ENCODE measurements at places on chromosomes 12 and 14.

DNA sequence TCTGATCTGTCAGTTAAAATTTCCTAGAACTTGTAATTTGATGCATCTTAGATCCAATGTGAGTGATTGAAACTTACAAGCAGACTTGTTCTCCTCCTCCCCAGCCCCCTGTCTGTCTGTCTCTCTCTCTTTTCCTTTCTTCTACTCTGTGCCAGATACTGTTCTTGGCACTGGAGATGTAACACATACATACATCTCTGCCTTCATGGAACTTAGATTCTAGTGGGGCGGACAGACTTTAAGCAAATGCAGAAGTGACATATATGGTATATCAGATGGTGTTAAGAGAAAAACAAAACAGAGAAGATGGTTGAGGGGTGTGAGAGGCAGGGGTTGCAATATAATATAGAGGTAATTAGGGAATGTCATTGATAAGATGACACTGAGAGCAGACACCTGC lies 6.6 kb downstream of the CHST11 start:
- DNase-seq: no peak

- DNase-seq: no peak
Measured at GRCh38 chr12:96241846-96242256, 47.7 kb downstream of the ELK3 start.

DNA sequence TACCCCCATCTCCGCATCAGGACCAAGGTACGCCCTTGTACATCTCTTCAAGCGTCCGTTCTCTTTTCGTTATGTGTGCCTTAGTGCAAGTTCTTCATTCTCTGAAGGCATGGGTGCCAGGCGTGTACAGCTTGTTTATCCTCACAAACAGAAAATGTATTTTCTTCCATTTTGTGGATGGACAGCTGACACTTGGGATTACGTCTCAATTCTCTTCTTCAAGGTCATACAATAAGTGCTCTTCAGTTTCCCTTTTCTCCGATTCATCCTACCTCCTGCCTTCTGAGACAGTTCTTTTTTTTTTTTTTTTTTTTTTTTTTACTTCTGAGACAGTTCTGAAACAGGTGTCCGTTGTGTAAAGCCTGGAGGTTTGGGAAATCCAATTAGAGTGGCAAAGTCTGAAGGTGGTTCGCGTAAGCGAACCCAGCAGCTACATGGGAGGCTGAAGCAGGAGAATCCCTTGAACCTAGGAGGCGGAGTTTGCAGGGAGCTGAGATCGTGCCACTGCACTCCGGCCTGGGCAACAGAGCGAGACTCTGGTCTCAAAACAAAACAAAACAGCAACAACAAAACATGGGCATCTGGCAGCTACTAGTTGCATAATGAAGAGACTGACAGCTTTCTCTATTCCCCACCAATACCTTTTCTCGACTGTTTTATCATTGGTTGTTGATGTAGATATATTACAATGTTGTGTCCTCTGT lies 734 bp downstream of the COX6A1 start:
- DNase-seq: no peak

DNA sequence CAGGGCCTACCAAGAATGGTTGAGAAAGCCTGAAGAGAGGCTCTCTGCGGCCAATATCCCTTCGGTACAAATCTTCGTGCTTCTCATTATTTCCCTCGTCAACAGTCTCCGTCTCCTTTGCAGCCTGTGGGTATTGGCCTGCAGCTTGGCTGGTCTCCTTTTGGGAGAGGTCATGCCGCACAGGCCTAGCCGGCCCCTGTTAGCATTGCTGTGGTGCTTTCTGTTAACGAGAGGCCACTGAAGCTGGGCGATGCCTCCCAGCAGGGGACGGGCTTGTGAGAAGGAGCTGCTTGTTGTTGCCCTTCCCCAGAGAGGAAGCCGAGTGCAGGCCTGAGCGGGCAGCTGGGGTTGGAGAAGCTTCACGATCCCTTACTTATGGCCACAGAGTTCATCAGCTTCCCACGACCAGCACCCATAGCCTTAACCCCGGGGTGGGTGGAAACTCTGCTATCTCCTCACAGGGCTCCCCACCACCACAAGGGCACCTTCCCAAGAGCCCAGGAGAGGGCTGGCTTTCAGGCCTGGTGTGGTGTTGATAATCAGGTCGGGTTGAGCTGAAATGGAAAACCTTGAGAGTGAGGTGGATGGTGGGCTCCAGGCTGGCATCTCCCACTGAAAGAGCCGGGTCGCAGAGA lies 228.6 kb downstream of the ZFP36L1 start:
- no peak for DNase-seq

- DNase-seq: no peak
Measured at GRCh38 chr14:92459030-92459949, 54.3 kb upstream of the RIN3 start.

GRCh38 chr12:7834701-7835100 lies 38.0 kb downstream of the SLC2A14 start:
- DNase-seq: no peak

Data from GM12864 (cell line).